Activated T-cell treated with anti-CD3 and anti-CD28 coated beads, Interleukin-2, amount 50 U/mL, for 4 hours (primary cell): ENCODE measurements at places on chromosomes 16 and 17. TPM values are rescaled to one million over a fixed set of nuclear protein-coding genes. Genes with fewer than 3 reads are reported as not detected.

Gene DLX3
- 0.08 TPM for total RNA-seq

Gene NPB
- 0.24 TPM for total RNA-seq

Gene TBC1D3H
- not detected for total RNA-seq

Gene PLLP
- total RNA-seq = 0.13 TPM

Gene CRYBA1
- not detected for total RNA-seq

Gene NOD2
- 6.2 TPM for total RNA-seq

Gene TSPAN10
- total RNA-seq = 0.18 TPM

Gene TOX3
- not detected for total RNA-seq

Gene ZG16
- total RNA-seq = not detected
